Parietal lobe (tissue), 2 donors: ENCODE measurements at places on chromosomes 2 and 18. TPM values are rescaled to one million over a fixed set of nuclear protein-coding genes. Genes with fewer than 3 reads are reported as not detected.

The DPP4 gene
- total RNA-seq = 9.4 TPM

The FHL2 gene
- 4.1 TPM for total RNA-seq

The CYP1B1 gene
- total RNA-seq = 1.9 TPM

The NMS gene
- total RNA-seq = not detected

The SLC39A6 gene
- total RNA-seq = 200 TPM

The DLGAP1 gene
- total RNA-seq = 277 TPM
